ENCODE measurements at places on chromosomes 1 and 21.

- no peak for DNase-seq
These were observed 146.9 kb upstream of the C1orf174 start for GRCh38 chr1:4046836-4047461.

GRCh38 chr1:39091845-39092645 lies 65.9 kb downstream of the NDUFS5 start:
- DNase-seq: peak; percentile 50

DNA sequence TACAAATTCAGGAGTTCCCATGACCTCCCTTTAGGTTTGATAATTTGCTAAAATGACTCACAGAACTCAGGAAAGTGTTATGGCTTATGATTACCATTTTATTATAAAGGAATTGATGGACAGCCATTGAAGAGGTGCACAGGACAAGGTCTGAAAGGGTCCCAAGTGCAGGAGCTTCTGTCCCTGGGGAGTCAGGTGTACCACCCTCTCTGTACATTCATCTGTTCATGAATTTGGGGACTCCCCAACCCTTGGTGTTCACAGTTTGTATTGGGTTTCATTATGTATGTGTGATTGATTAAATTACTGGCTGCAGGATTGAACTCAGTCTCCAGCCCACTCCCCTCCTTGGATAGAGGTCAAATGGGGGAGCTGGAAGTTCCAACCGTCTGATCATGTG lies 10.8 kb upstream of the IL10RB start:
- DNase-seq: no peak

- no peak for DNase-seq
These were observed 176.9 kb upstream of the HMGB4 start for GRCh38 chr1:33687000-33687399.
